ENCODE measurements at places on chromosomes 7 and 10.

GRCh38 chr10:110081911-110082310, 74.1 kb downstream of the ADD3 start:
- DNase-seq: peak; percentile 26

GRCh38 chr10:1205450-1206030, 149.4 kb downstream of the WDR37 start:
- no peak for DNase-seq

DNA sequence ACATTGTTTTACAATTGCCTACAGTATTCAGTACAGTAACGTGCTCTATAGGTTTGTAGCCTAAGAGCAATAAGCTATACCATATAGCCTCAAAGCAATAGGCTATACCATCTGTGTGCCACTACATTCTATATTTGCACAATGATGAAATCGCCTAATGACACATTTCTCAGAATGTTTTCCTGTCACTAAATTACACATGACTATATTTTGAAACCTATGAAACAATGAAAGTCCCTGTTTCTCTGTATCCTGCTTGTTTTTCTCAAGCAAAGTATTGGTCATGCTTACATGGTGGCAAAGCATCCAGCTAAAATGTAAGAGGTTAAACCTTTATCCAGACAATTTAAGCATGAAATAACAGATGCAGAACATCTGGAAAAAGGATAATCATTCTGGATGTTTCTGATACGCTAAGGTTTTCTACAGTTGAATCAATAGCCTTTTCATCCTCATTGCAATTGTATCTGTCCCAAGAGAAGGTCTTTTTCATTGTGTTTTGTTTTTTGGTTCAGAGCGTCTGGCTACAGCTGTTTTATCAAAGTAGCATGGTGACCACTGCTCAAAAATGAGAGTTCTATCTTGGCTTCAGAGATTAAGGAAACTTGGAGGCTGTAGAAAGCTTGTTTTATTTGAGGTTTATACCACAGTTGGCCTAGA, 81.7 kb downstream of the CSTF2T start:
- DNase-seq: no peak

DNA sequence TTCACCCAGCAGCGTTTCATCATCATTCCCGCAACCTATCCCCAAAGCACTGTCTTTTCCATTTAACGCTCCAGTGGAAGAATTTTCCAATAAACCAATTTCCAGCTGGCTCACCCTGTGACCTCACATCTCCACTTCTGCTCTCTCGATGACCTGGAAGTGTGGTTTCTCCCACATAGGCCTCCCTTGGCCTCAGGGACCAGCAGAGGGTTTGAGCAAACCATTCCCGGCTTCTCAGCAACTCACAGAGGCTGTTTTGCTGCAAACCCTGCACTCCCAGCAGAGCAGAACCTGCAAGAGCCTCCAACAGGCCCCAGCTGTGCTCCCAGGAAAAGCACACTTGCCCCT, 523.0 kb upstream of the FOXK1 start:
- DNase-seq: no peak

DNA sequence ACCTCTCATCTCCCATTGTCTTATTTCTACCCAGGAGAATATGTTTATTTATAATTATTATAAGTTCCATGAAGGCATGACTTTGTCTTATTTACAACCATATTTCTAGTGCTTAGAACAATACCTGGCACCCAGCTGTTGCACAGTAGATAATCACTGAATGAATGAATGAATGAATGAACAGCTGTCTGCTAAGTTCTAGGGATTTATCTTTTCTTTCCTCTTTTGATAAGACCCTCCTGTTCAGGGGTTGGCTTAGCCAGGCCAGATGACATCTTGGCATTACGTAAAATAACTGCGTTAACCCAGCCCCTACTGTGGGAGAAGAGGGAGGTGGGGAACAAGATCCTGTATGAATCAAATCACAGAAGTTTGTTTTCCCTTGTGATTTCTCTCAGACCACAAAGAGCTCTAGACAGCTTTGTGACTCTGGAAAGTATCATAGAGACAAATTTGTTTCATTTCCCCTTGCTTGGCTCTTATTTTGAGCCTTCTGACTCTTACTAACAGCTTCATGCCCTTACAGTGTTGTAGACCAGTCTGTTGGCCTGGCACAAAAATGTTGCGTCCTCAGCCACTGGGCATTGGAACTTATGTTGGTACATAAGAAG, 8.4 kb downstream of the ZNF862 start:
- DNase-seq: peak; percentile 47

GRCh38 chr7:22051886-22052673, 106.4 kb upstream of the CDCA7L start:
- no peak for DNase-seq

- no peak for DNase-seq
Observed at GRCh38 chr7:20730611-20731010, 56.1 kb downstream of the SP8 start.

DNA sequence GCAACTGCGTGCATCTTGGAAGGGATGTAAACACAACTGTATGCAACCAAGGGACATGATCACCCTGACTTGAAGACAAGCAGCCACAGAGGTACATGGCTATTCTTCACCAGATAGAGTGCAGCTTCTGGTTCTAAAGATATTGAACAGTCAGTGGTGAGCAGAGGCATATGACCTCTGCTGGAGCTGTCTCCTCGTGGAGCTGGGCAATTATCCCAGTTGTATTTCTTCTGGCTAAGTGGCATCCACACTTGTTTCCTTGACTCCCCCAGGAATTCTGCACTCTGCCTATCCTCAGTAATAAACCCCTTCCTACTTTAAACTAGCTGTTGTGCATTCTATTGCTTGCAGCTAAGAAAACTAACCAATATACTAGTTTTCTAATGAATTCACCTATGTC, 216.8 kb downstream of the THSD7A start:
- DNase-seq: no peak

GRCh38 chr10:48649349-48649944, 35.2 kb upstream of the WDFY4 start:
- no peak for DNase-seq

GRCh38 chr10:31770307-31770902, 158.2 kb downstream of the ARHGAP12 start:
- peak; percentile 61 for DNase-seq

- no peak for DNase-seq
Observed at GRCh38 chr10:110404825-110405224, 92.9 kb upstream of the DUSP5 start.

GRCh38 chr10:62811159-62811875, 4.8 kb downstream of the EGR2 start:
- peak; percentile 26 for DNase-seq

GRCh38 chr10:70843776-70844489, 28.2 kb downstream of the SGPL1 start:
- DNase-seq: no peak
